Pancreas (tissue), 10 donors: ENCODE measurements at places on chromosomes 2 and 18. TPM values are rescaled to one million over a fixed set of nuclear protein-coding genes. Genes with fewer than 3 reads are reported as not detected.

The ECEL1 gene
- 0.79 TPM for total RNA-seq

The IL18R1 gene
- total RNA-seq = 1.6 TPM

The CD8B2 gene
- not detected for total RNA-seq

The SCRN3 gene
- total RNA-seq = 9.0 TPM

The BBS5 gene
- total RNA-seq = 4.4 TPM

The DNER gene
- 0.25 TPM for total RNA-seq

The DLX2 gene
- total RNA-seq = not detected

The INHA gene
- 6.9 TPM for total RNA-seq

DNA sequence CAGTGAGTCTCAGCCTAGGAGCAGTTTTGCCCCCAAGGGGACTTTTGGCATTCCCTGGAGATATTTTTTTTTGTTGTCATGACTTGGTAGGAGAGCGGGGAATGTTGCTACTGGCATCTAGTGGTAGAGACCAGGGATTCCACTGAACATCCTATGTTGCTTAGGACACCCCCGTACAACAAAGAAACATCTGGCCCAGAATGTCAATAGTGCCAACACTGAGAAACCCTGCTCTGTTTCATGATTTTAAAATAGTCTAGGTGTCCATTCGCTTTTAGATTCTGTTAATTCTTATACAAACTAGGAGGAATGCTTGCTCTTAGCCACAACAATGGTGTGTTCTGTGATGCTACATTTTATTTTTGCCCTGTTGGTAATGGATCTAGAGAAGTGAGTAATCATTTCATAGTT, 225.8 kb upstream of the SIX3 start:
- no peak overlapping the region for H3K4me3 ChIP-seq
- no peaks in the 10 kb centered on the region for H3K4me1 ChIP-seq
- DNase-seq = no peak
- H3K27ac ChIP-seq = no peak overlapping the region

- H3K27ac ChIP-seq = no peak overlapping the region
- peaks cover 20% of the 10 kb centered on the region for H3K4me1 ChIP-seq
- no peaks in the 10 kb centered on the region for H3K27me3 ChIP-seq
- no peak for DNase-seq
- no peak overlapping the region for H3K4me3 ChIP-seq
Observed at GRCh38 chr2:207748993-207749392, 20.7 kb downstream of the FZD5 start.

GRCh38 chr2:121232626-121233265, 52.3 kb downstream of the TFCP2L1 start:
- no peak overlapping the region for H3K27ac ChIP-seq
- H3K4me1 ChIP-seq = no peaks in the 10 kb centered on the region
- H3K36me3 ChIP-seq = no peaks in the 10 kb centered on the region
- H3K4me3 ChIP-seq = no peak overlapping the region
- no peak for DNase-seq

DNA sequence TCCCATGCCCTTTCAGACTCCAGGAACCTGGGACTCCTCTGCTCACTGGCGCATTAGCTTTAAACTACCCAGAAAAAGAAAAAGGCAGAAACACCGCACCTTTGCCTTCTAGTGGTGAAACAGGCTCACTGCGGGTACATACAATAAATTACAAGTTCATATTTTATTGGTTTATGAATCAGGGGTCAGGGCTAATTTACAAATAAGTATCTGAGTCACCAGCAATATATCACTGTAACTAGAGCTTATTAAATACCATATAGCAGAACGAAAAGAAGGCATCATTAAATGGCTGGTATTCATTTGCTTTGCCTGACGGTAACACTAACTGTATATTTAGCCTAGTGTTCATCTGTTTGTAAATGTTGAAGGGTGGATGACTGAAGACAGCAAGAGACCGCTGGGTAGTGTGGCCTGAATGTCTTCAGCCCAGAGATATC, 26.9 kb upstream of the DTNB start:
- no peak overlapping the region for H3K27ac ChIP-seq
- H3K4me1 ChIP-seq = no peaks in the 10 kb centered on the region
- no peak overlapping the region for H3K4me3 ChIP-seq
- no peaks in the 10 kb centered on the region for H3K36me3 ChIP-seq
- no peaks in the 10 kb centered on the region for H3K27me3 ChIP-seq

- H3K4me1 ChIP-seq = no peaks in the 10 kb centered on the region
- H3K27me3 ChIP-seq = no peaks in the 10 kb centered on the region
- no peak for DNase-seq
- no peak overlapping the region for H3K27ac ChIP-seq
Observed at GRCh38 chr2:223460774-223461211, 141.4 kb downstream of the SCG2 start.

DNA sequence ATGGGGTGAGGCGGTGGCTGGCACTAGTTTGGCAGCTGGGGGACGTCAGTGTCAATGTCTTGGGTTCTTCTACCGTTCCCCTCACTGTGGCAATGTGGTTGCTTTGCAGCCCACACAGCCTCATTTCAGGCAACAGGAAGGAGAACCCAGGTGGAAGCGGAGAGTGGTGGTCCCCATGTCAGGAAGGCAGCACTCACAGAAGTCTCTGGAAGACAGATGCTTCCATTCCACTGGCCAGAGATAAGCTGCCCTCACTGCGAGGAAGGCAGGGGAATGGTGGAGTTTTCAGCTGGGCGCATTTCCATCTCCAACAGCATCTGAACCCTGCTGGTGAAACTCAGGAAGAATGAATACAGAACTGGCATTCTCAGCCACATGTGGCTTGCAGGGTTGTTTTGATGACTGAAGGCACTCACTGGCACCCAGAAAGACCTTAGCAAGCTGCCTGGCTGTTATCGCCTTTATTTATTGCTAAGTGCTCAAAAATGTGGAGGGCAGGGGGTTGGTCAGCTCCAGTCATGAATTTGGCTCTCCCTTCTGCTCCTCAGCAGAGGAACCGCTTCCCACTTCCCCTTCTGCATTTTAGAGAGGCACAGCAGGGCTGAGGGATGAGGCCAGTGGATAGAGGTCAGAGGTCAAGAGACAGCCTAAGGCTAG, 19.4 kb downstream of the KCNIP3 start:
- DNase-seq = no peak
- H3K4me3 ChIP-seq = no peak overlapping the region
- no peaks in the 10 kb centered on the region for H3K36me3 ChIP-seq
- no peak overlapping the region for H3K27ac ChIP-seq

- no peaks in the 10 kb centered on the region for H3K36me3 ChIP-seq
- H3K4me3 ChIP-seq = no peak overlapping the region
Observed at GRCh38 chr18:57696271-57696670, 74.6 kb upstream of the NARS1 start.

GRCh38 chr2:39538718-39539117, 101.6 kb upstream of the MAP4K3 start:
- H3K27me3 ChIP-seq = no peaks in the 10 kb centered on the region
- H3K4me3 ChIP-seq = no peak overlapping the region
- no peak overlapping the region for H3K27ac ChIP-seq
- H3K4me1 ChIP-seq = peaks cover 3% of the 10 kb centered on the region
- no peaks in the 10 kb centered on the region for H3K36me3 ChIP-seq

GRCh38 chr2:143839456-143839855, 680.5 kb downstream of the ZEB2 start:
- no peak for DNase-seq
- H3K4me1 ChIP-seq = no peaks in the 10 kb centered on the region
- no peaks in the 10 kb centered on the region for H3K27me3 ChIP-seq

DNA sequence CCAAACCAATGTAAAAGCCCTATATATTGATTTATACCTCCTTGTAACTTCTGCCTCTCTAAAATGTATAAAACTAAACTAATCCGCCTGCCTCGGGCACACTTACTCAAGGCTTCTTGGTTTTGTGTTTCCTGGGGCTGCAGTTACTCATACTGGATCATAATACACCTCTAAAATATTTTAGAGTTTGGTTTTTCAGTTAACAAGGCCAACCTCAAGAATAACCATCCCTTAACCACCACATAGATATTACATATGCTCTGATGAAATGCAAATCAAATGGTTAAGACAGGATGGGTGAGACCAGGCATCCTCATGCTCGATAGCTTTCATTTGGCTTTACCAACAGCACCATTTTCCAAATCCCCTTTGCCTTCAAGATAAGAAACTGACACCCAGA, 46.4 kb downstream of the UXS1 start:
- no peaks in the 10 kb centered on the region for H3K4me1 ChIP-seq
- H3K27me3 ChIP-seq = no peaks in the 10 kb centered on the region
- DNase-seq = no peak
- H3K27ac ChIP-seq = no peak overlapping the region
- H3K36me3 ChIP-seq = no peaks in the 10 kb centered on the region

- no peaks in the 10 kb centered on the region for H3K4me1 ChIP-seq
- no peaks in the 10 kb centered on the region for H3K36me3 ChIP-seq
- H3K4me3 ChIP-seq = no peak overlapping the region
- H3K27ac ChIP-seq = no peak overlapping the region
Observed at GRCh38 chr2:5203134-5203755, 488.9 kb upstream of the SOX11 start.

GRCh38 chr2:88754585-88755320, 63.3 kb downstream of the RPIA start:
- no peaks in the 10 kb centered on the region for H3K36me3 ChIP-seq
- no peak for DNase-seq
- no peak overlapping the region for H3K27ac ChIP-seq
- H3K4me3 ChIP-seq = no peak overlapping the region
- H3K4me1 ChIP-seq = no peaks in the 10 kb centered on the region

DNA sequence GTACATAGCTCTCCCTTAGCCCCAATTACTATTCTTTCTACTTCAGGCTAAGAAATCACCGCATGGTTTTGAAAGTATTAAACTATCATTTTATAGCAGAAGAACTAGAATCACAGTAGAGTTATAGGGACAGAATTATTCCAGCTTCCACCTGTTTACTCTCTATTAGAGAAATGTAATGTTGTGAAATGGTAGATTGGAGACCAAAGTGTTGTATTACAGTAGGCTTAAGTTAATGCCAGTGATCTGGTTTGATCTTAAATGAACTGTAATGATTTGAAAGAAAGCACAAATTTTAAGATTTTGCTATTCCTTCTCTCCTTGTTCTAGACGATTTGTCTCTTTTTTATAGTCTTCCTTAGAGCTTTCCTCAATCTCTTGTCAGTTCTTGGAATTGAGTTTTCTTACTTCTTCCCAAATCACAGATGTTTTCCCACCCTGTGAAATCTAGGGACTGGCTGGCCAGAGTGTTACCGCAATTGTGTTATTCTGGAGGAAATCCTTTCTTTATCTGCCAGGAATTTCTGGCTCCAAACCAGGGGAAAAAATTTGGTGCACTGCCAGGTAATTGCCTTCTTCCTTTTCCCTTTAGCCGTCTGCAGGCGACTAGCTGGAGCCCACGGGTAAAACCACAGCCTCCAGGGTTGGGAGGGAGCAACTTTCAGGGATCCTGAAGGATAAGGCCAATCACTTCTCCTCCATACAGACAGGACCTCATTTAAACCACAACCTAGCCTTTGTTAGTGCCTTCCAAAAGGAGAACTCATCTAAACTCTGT, 51.7 kb downstream of the NOP58 start:
- H3K27me3 ChIP-seq = no peaks in the 10 kb centered on the region
- DNase-seq = no peak
- peak overlapping the region; percentile 38 for H3K27ac ChIP-seq
- H3K4me1 ChIP-seq = no peaks in the 10 kb centered on the region
- no peaks in the 10 kb centered on the region for H3K36me3 ChIP-seq

GRCh38 chr18:11324956-11325882, 175.8 kb upstream of the PIEZO2 start:
- H3K4me3 ChIP-seq = no peak overlapping the region
- H3K27ac ChIP-seq = no peak overlapping the region
- H3K36me3 ChIP-seq = no peaks in the 10 kb centered on the region
- DNase-seq = no peak

DNA sequence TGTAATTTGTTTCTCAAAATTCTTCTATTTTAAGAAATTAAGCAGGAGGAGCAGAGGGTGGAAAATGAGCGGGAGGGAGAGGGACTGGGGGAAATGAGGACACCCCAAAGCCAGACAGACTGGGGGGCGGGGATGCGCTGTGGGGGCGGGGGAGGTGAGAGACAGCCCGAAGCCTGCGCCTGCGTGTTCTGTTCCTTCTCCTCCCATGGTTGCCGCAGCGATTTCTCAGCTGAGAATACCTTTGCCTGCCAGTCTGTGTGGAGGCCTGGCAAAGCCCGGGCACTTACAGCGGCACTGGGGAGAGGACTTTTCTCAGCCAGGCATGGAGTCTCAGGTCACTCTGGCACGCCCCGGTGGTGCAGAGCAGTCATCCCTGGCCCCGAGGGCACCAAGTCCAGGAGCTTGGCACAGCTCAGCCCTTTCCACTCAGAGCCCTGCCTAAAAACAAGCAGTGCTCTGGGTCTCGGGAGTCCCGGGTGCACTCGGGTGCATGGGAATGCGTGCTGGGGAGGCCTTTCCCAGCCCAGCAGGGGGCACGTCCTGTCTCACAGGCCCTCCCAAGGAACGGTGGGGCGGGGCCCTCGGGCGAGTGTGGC, 289.3 kb upstream of the HS6ST1 start:
- no peak overlapping the region for H3K4me3 ChIP-seq
- no peak for DNase-seq
- H3K27ac ChIP-seq = no peak overlapping the region
- no peaks in the 10 kb centered on the region for H3K36me3 ChIP-seq
- H3K27me3 ChIP-seq = no peaks in the 10 kb centered on the region

- no peaks in the 10 kb centered on the region for H3K4me1 ChIP-seq
- no peak overlapping the region for H3K27ac ChIP-seq
- H3K4me3 ChIP-seq = no peak overlapping the region
- H3K27me3 ChIP-seq = no peaks in the 10 kb centered on the region
- no peaks in the 10 kb centered on the region for H3K36me3 ChIP-seq
- DNase-seq = no peak
Observed at GRCh38 chr18:35778850-35779627, 193.4 kb upstream of the RMP24 start.

DNA sequence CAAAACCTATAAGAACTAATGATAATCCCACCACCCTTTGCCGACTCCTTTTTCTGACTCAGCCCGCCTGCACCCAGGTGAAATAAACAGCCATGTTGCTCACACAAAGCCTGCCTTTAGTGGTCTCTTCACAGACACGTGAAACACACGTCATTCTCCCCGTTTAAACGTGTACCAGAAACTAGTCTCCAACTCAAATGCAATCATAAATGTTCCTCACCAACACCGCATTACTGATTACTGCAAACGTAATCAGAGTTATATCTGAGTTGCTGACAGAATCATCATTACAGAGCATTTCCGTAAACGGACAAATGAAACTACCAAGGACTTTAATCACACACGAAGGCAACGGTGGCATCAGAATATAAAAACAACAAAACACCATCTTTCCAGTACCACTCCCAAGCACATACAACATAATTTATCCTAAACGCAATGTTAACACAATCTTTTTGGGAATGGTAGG, 1.9 kb downstream of the CLK1 start:
- H3K27me3 ChIP-seq = no peaks in the 10 kb centered on the region
- peak overlapping the region; percentile 85 for H3K4me3 ChIP-seq
- H3K36me3 ChIP-seq = no peaks in the 10 kb centered on the region
- H3K4me1 ChIP-seq = no peaks in the 10 kb centered on the region

GRCh38 chr2:12806549-12807242, 90.0 kb downstream of the TRIB2 start:
- H3K4me3 ChIP-seq = no peak overlapping the region
- H3K27ac ChIP-seq = no peak overlapping the region
- no peaks in the 10 kb centered on the region for H3K36me3 ChIP-seq
- DNase-seq = no peak
- H3K4me1 ChIP-seq = no peaks in the 10 kb centered on the region

- no peak overlapping the region for H3K27ac ChIP-seq
- no peaks in the 10 kb centered on the region for H3K27me3 ChIP-seq
- no peak for DNase-seq
- no peaks in the 10 kb centered on the region for H3K36me3 ChIP-seq
- H3K4me3 ChIP-seq = no peak overlapping the region
Observed at GRCh38 chr2:122507261-122507660, 751.8 kb downstream of the TSN start.

GRCh38 chr2:197168705-197169104, 141.9 kb downstream of the ANKRD44 start:
- H3K36me3 ChIP-seq = no peaks in the 10 kb centered on the region
- no peak overlapping the region for H3K4me3 ChIP-seq
- no peak overlapping the region for H3K27ac ChIP-seq
